ENCODE measurements at places on chromosomes 2 and 18.

DNA sequence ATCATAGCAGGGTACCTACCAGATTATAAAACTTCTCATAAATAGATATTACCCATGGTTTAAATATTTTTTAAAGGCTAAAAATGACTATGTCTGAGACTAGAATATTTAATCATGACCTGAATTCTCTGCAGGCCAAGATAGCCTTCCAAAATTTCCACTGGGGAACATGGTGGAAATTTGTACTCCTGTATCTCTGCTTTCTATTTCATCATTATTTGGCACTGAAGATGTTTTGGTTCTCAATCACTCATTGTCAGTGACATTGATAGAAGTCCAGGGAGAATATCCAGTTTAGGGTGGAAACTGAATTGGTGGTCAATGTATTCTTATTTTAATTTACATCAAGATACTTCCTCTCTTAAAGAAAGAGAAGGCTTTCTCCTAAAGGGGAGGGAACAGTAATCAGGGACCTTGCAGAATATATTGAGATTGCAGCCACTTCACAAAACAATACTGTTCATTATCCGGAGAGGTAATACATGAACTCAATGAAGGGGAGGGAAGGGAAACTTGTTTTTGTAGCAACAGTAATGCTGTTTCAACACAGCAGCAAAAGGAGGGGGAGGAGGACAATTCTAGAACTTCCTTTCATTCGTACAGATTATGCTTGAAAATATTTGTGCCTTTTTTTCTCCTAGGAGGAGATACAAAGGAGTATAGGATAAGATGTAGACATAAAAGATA is 34.1 kb downstream of the EEF1B2 start:
- DNase-seq: no peak

GRCh38 chr2:201909348-201909747 is 103.0 kb downstream of the CDK15 start:
- DNase-seq: no peak

- DNase-seq: no peak
Measured at GRCh38 chr2:130729322-130730299, 741 bp downstream of the GPR148 start.

GRCh38 chr2:32009516-32010256 is 1.1 kb downstream of the MEMO1 start:
- DNase-seq: peak; percentile 28

- no peak for DNase-seq
Measured at GRCh38 chr18:47985866-47986265, 55.4 kb upstream of the SMAD2 start.

DNA sequence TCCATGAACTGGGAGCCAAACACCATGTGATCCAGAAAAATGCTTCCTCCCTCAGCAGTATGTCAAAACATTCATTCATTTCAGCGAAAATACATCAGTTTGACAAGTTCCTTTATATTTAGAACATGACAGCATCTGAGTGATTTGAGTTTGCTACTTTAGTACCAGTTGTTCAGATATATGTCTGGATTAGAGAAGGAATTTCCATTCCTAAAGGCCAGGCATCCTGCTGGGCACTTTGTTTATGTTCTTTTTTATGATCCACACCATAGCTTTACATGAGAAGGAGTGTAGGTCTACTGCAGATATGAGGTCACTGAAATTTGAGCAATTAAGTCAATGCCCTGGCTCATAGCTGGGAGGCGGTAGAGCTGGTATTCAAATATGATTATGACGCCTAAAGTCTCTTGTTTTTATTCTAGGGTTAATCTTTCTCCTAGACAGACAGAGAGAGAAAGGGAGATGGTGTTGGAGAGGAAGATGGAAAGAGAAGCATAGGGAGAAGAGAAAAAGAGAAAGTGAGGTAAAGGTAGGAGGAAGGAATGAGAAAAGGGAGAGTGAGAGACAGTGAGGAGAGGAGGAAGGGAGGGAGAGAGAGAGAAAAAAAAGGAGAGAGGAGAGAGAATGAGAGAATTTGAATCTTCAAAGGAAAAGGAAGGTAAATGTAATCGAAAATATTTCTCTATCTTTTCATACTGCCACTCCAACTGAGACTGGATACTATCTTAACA is 839.5 kb upstream of the FANCL start:
- DNase-seq: no peak

DNA sequence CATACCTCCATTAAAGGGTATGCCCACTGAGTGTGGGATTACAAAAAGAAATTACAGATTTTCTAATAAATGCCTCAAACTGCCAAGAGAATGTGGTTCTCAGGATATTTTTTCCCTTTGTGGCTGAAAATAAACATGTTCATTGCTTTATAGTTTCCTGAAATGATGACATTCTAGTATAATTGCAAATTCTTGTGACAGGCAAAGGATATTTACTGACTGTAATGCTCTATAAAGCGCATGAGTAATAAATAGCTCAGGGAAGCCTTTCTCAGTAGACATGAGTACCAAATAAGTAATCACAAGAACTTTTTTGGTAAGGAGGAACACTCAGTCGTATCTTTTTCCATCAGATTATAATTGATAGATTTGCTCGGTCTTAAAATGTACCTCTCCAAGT is 72.3 kb downstream of the FTCDNL1 start:
- no peak for DNase-seq

- DNase-seq: no peak
Measured at GRCh38 chr2:100865816-100866460, 46.0 kb downstream of the NPAS2 start.

DNA sequence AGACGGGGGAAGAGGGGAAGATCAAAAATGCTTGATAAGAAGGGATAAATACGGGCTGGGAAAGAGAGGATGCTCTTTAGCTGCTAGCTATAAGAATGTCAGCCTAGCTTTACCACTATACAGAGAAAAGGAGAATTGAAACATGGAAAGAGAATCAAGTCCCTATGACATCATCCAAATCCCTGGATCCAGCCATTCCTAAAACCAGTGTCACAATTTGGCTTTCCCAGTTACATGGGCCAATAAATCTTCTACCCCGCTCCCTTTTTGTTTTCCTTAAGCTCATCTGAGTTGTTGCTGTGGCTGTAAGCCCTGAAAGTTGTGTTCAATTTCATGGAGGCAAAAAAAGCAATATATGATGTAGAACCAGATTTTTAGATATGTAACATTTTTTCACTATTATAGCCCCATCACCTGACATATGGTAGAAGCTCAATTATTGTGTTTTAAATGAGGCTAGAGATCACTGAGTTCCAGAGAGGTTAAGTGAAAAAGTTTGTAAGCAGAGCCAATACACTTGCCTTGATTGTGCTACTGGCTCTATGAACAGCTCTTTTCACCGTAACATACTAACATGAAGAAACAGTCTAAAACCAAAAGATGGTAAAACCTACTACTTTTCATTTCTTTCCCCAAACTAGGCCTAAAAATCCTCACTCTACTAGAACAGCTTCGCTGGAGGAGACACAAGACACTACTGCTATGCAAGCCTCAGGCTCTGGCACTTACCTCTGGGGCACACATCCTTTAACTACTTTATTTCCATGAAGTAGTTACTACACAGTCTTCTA is 4.3 kb downstream of the HNRNPLL start:
- DNase-seq: no peak

DNA sequence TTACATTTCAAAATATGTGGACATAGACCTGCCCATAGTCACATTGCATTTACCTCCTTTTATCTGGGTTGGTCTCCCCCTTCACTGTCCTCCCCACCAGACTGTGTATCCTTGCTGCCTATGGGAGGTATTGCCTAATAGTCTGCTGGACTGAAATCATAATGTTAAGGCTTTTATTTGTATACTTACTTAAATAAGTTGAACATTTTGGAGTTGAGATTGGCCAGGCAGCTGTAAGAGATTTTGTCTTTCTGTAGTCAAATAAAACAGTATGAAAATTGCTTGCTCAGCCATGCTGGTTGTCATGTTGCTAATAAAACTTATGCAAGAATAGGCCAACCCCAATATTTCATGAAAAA is 280.9 kb downstream of the PTPRM start:
- DNase-seq: no peak

DNA sequence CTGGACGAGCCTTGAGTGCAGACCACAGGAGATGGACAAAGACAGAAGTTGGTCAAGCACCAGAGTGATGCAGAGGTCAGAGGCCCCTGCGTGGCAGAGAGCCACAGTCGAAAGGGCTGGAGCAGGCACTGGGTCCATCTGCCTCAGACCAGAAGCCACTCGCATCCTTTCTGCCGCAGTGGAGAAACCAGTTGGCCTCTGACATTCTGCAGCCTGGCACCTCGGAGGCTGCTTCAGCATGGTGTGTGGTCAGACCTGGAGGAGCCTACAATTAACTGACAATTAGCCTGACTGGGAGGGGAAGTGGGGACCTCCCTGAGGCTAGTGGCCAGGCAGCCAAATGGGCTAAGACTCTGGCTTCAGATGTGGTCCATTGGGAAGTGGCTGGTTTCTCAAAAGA is 111.1 kb downstream of the SGPP2 start:
- DNase-seq: no peak

DNA sequence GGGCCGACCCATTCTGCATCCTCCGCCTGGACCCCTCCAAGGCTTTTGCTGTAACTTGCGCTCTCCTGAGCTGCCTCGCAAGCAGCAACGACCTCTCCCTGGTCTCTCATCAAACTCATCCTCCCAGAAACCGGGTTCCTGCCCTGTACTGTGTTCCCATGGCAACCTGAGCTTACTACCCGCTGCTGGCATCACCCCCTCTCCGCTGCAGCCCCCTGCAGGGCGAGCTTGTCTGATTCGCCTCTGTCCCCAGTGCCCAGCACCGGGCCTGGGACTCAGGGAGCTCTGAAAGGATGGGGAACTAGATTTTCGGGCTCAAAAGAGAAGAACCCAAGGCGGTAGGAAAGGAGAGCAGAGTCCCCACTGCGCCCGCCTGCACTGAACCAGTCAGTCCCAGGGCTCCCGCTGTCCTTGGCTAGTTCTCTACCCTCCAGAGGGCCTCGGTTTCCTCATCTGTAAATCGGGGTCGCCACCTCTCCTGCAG is 463 bp downstream of the HS1BP3 start:
- DNase-seq: peak; percentile 27

GRCh38 chr2:74357627-74358026 is 14.4 kb upstream of the SLC4A5 start:
- DNase-seq: no peak

DNA sequence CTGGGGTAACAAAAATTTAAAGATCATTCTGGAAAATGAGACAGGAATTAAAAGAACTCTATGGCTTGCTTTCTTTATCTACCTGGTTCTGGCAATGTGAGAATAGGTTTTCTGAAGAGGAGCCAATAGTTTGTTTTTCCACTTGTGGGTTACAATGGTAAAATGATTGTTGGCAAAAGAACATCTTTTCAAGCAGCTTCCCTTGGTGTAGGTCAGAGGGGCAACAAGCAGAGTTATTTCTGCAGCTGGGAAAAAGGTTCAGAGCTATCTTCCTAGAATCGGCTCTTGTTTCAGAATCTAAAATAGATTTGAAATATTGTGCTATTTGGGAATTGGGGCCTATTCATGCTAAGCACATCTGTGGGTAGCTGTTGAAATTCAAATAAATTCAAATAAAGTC is 11.5 kb upstream of the TSPYL6 start:
- no peak for DNase-seq

DNA sequence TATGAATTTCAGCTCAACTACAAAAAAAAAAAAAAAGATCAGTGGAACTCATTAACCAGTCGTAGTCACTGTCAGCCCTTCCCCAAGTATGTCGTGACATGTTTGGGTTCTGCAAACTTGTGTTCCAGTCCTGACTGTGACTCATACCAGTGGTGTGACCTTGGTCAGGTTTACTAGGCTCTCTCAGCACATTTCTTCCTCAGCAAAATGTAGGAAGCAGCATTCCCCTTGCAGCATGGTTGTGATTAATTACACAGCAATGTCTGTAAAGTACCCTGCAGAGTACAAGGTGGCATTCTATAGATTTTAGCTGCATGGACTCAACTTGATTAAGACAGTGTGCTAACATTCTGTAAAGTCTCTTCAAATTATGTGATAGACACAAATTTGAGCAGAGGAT is 156.9 kb downstream of the LAMA1 start:
- no peak for DNase-seq

DNA sequence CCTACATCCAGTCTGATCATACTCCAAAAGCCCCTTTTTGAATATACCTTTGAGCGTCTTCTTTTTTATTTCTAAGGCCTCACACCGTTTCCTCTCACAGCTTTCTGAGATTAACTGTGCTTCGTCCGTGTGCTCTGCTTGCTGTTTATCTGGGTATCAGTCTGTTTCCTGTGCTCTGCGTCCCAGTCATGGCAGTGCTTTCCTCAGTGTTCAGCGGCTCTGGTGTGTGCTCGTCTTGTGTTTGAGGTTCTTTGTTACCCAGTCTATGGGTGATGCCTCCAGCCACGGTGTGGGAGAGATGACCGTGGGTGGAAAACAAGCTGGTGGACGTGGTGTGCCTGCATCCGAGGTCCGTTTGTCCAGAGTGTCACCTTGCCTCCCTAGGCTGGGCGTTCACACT is 33.6 kb upstream of the BIN1 start:
- DNase-seq: no peak

DNA sequence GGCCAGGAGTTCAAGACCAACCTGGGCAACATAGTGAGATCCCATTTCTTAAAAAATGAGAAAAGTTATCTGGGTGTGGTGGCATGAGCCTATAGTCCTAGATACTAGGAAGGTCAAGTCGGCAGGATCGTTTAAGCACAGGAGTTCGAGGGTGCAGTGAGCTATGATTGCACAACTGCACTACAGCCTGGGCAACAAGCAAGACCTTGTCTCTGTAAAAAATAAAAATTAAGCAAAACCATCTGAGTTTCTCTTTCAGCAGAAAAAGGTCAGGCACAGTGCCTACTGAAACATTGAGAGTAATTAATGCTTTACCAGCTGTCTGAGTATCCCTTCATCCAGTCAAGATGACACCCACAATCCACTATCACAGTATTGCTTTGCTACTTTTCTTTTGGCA is 258.3 kb downstream of the MBD5 start:
- DNase-seq: no peak

- no peak for DNase-seq
Measured at GRCh38 chr18:68418881-68419280, 296.0 kb downstream of the TMX3 start.

- DNase-seq: no peak
Measured at GRCh38 chr2:110097506-110098220, 18.0 kb downstream of the MALL start.

- no peak for DNase-seq
Measured at GRCh38 chr2:71611247-71611646, 157.9 kb downstream of the DYSF start.

GRCh38 chr2:39834426-39834825 is 55.4 kb upstream of the THUMPD2 start:
- DNase-seq: no peak

DNA sequence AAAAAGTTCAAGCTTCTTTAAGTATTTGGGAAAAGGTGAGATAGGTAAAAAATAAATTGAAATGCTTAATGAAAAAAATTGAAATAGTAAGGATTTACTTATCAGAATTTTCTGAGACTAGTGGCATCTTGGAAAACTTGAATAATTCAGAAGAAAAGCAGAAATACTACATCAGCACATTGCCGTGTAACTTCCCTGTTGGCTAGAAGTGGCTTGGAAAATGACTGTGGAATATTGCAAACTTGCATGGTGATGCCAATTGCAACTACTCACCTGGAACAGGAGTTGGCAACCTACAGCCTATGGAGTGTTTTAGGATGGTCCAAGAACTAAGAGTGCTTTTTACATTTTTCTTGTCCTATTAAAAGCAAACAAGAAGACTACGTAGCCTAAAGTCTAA is 603.5 kb upstream of the VRK2 start:
- no peak for DNase-seq

Measured in stimulated activated CD4-positive, alpha-beta T cell treated with anti-CD3 and anti-CD28 coated beads, Interleukin-1b, Interleukin-23, amount 100 ng/mL, for 48 hours (primary cell).